Stimulated activated CD8-positive, alpha-beta memory T cell treated with anti-CD3 and anti-CD28 coated beads, Interleukin-4, amount 100 ng/mL, for 1 hour (primary cell): ENCODE measurements at places on chromosomes 16 and 17.

GRCh38 chr17:39177256-39177655 lies 11.3 kb upstream of the ARL5C start:
- no peak for DNase-seq

DNA sequence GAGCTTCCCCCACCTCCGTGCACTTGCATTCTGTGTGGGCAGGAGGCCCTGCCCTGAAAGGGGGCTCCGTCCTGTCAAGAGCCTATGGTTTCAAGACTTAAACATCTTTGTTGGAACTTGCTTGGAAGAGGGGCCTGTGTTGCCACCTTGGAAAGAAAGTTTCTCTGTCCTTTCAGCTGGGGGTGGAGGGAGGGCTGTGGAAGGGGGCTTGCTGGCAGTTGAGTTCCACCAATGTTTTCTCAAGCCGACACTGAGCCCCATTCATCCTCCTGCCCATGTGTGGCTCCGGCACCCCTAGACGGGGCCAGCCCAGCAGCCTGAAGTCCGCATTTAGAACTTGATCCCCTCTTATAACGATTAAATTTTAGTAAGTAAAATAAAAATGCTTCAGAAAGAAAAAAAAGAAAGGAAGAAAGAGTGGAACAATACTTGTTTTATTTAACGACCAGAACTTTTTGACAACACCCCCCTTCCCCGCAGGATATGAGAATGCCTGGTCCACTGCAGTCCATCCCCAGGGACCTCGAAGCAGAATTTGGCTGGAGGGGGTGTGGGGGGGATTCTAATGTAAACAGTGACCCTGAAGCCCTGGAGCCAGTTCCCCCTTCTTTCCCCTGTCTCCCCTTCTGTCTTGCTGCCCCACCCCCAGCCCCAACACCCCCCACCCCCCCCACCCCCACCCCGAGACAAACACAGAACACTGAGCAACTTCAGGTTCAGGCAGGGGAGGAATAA lies 26.9 kb upstream of the CLEC18A start:
- no peak for DNase-seq

DNA sequence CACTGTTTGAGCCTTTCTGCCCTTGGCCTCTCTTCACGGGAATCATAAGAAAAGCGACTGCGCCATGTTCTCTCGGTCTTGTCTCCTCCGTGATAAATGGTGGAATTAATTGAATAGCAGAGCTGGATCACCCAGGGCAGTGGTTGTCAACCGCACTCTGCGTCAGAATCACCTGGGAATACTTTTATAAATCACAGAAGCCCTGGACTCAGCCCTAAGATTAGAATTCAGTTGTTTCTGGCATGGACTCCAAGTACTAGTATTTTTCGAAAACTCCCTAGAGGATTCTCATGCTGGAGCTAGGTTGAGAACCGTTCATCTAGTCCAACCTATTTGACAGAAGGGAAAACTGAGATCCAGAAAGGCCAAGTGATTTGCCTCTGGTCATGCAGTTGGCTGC lies 64.1 kb downstream of the SPACA3 start:
- no peak for DNase-seq

GRCh38 chr16:11372829-11373306 lies 27.6 kb downstream of the RMI2 start:
- DNase-seq = no peak

DNA sequence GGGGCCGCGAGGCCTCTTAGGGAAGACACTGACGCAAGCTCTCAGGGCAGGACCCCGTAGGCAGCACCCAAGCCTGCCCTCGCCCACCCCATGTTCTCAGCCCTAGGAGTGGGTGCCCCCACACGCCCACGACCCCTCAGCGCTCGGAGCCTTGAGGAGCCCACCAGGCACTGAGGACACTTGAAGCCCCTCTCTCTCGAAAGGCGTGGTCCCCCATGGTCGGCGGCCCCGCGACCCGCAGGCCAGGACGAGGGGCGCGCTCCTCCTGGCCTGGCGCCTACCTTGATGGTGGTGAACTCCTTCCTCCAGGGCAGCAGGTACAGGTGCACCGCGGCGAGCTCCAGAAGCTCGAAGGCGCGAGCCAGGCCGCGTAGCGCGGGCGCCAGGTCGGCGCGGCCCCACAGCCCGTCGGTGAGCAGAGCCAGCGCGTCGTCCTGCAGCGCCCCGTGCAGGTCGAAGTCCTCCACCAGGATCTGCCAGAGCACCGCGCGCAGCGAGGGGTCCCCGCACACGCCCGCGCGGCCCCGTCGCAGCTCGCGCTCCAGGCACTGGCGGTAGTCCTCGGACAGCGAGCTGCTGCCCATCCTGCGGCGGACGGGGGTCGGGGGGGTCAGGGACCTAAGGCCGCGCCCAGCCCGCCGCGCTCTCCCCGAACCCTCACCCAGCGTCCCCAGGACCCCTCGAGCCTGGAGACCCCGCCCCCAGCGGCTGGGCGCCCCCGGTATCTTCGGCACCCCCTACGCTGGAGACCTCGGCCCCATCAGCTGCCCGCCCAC lies 668 bp downstream of the SPATA2L start:
- no peak for DNase-seq

GRCh38 chr16:58793366-58793765 lies 59.2 kb upstream of the GOT2 start:
- DNase-seq = no peak

GRCh38 chr16:2737238-2737605 lies 15.2 kb upstream of the SRRM2 start:
- no peak for DNase-seq

GRCh38 chr17:64471440-64471839 lies 22.5 kb downstream of the MILR1 start:
- DNase-seq = no peak

DNA sequence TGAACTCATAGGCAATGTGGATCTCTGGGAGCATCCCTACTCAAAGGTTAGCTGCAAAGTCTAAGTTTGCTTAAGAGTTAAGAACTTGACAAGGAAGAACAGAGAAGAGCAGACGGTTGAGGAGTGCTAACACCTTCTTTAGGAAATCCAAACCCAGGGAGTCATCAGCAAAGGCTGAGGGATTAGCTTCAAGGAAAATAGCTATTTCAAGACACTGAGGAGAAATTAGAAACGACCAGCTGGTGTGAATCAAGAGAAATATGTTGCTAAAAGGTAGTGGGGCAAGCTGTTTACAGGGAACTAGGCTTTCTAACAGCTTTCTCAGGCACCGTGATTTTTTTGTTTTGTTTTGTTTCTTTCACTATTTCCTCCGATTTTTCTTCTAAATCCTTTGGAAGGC lies 90.7 kb downstream of the CDH8 start:
- DNase-seq = no peak

DNA sequence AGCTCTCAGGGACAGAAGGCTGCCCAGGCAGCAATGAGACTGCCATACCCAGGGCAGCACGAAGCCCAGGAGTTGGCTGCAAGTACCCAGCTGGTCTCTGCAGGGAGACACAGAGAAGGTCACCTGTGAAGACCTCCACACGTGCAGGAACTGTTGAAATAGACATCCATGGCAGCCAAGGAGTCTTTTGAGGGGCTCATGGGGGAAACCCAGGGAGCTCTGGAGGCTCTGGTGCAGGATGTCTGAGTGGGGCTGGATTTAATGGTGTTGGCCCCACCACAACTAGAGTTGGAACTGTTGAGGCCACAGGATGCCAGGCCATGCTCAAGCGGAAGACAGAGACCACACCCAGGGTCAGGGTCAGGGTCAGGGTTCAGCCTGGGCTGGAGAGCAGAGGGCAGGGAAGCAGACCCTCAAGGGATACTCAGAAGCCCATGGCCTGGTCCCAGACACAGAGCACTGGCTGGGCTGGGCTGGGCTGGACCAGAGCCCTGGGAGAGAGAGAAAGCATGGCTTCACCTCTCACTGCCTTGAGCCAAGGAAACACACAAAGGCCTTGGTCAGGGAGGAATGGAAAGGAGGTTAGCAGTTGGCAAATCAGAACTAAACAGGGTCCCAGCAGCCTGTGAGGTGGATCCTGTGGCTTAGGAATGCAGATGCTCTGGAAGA lies 21.4 kb downstream of the PITPNM3 start:
- DNase-seq = no peak

GRCh38 chr16:84838383-84838948 lies 18.7 kb downstream of the CRISPLD2 start:
- no peak for DNase-seq

DNA sequence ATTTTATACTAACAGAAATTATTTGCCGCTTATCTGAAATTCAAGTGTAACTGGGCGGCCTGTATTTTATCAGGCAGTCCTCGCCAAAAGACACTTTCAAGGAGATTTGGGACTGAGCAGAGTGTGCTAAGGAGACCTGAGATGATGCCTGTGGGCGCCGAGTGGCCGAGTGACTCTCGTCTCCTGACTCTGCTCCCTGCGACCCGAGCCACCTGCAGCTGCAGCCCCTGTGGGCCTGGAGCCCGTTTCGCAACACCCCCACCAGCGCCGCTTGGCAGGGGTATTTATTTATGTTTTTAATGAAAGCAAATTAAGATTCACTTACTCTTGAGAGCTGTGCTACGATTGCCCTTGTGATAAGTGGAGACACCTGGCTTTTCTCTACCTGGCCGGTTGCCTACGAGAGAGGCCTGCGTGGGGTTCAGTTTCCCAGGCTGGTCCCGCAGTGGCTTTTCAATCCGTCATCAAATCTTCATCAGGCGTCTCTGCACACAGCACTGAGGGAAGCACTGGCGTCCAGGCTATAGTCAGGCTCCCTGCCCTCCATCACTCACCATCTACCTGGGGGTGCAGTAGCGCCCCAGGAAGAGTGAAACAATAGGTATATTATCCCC lies 124.0 kb downstream of the SEC14L1 start:
- DNase-seq = no peak

DNA sequence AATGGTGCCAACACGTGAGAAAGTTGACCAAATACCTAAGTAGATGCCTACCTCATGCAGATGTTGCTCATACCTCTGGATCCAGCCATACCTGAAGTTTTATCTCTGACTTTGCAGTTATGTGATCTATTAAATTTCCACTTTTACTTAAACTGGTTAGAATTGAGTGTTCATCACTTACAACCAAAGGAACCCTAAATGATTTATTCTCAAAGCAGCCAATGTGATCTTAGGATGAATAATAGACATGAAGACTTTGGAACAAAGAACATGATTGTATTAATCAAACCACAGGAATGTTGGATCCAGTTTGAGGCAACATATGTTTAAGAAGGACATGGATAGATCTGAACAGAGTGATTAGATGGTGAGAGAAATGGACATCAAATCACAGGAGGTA lies 68.7 kb downstream of the IRX6 start:
- no peak for DNase-seq
